ENCODE measurements at places on chromosomes 4 and X. TPM values are rescaled to one million over a fixed set of nuclear protein-coding genes. Genes with fewer than 3 reads are reported as not detected.

DNA sequence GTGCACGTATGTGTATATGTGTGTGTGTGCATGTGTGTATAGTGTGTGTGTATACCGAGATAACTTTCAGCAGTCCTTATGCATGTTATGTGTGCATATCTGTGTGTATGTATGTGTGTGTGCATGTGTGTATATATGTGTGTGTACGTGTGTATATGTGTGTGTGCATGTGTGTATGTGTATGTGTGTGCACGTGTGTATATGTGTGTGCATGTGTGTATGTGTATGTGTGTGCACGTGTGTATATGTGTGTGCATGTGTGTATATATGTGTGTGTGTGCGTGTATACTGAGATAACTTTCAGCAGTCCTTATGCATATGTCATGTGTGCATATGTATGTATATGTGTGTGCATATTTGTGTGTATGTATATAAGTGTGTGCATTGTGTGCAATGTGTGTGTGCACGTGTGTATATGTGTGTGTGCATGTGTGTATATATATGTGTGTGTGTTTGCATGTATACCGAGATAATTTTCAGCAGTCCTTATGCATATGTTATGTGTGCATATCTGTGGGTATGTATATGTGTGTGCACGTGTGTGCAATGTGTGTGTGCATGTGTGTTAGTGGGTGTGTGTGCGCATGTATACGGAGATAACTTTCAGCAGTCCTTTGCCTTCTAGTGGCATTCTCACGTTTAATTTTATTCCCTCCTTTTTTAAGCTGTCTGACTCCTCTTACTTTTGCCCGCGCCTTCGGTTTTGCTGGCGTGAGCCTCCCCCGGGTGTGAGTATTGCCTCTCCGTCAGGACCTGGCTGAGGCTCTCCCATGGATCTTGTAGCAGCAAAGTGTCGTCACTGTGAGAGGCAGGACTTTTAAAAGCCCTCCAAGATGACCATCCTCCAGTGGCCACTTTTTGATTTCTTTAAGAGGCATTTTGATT is 99.6 kb upstream of the SHOX start:
- H3K4me1 ChIP-seq = no peaks in the 10 kb centered on the region
- H3K36me3 ChIP-seq = no peaks in the 10 kb centered on the region
- no peak overlapping the region for H3K27ac ChIP-seq
- no peak overlapping the region for H3K4me3 ChIP-seq

- no peak overlapping the region for H3K4me3 ChIP-seq
- no peak overlapping the region for H3K27ac ChIP-seq
- DNase-seq = no peak
- H3K27me3 ChIP-seq = no peaks in the 10 kb centered on the region
Observed at GRCh38 chr4:110798687-110799086, 175.8 kb upstream of the PITX2 start.

- DNase-seq = no peak
- no peaks in the 10 kb centered on the region for H3K27me3 ChIP-seq
- no peaks in the 10 kb centered on the region for H3K36me3 ChIP-seq
- no peaks in the 10 kb centered on the region for H3K4me1 ChIP-seq
- H3K4me3 ChIP-seq = no peak overlapping the region
- H3K27ac ChIP-seq = no peak overlapping the region
Observed at GRCh38 chrX:39769748-39770147, 328.0 kb downstream of the BCOR start.

DNA sequence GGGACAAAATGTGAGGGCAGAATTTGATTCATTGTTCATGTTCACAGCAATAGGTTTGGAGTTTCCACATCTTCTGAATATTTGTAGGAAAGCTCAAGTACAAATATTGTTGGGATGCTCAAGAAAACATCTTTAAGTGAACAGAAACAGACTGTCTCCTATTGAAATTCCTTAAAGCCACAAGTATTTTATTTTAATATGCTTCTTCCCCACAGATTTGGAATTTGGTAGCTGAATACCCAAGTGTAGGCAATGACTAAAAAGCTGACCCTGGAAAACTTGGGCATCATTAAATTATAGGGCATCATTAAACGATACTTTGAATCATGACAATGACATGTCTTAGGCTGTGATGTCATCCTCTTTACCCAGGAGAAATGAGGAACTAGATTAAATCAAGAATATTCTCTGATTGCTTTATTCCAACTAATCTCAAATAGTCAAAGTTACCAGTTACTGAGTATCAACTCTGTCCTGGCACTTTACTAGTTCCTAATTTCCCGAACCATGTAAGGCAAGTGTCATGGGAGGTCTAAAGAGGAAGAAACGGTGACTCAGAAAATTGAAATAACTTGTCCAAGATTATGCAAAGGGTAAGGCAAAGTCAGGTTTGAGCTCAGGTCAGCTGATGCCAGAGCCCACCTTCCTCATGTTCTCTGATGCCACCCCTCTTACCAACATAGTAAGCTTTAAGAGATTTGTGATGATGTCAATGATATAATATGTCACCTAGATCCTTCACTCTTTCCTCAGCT is 223.1 kb upstream of the LEF1 start:
- H3K4me3 ChIP-seq = no peak overlapping the region
- H3K36me3 ChIP-seq = no peaks in the 10 kb centered on the region
- no peaks in the 10 kb centered on the region for H3K4me1 ChIP-seq
- H3K27ac ChIP-seq = no peak overlapping the region

DNA sequence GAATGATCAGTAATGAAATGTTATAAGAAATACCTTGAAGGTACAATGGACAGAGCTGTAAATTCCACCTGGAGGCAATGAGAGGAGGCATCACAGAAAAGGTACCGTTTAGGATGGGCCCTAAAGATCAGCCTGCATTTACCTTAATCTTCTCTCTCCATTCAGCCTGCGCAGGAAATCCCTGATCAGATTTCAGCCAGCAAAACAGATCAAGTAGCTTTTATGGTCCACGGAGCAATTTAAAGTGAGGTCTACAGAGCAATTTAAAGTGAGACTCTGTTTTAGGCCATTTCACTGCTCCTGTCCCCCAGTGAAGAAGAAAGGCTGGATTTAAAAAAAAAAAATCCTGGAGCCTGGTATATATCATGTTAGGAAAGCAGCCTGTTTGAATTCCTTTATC is 195.1 kb upstream of the VCX start:
- no peaks in the 10 kb centered on the region for H3K36me3 ChIP-seq
- no peak overlapping the region for H3K27ac ChIP-seq
- no peaks in the 10 kb centered on the region for H3K27me3 ChIP-seq
- H3K4me3 ChIP-seq = no peak overlapping the region
- H3K4me1 ChIP-seq = no peaks in the 10 kb centered on the region

DNA sequence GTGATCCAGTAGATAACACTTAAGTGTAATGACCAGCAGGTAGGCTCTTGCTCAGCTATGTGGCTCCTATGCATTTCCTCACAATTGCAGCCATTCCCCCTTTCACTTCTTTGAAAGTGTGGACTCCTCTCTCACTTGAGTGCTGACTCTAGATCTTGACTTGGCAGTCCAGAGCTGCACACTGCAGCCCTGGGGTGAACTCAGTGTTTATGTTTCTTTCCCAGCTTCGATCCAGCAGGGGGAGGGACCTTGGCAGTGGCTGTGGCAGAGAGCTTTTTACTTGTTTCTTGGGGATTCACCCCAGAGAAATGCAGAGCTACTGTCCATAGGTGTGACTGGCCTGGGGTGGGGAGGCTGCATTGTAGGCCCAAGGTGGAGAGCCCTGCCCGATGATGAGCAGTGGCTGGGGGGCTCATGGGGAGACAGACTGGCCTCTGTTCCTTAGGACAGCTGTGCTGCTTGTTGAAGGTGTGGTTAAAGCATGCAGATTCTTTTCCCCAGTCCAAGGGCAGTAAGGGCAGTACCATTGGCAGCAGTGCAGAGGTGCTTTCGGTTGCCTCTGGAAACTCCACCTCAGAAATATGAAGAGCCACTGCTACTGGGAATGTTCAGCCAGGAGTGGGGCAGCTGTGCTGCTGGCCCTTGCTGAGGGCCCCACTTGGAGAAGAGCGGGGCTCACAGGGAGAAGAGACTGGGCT is 134.7 kb downstream of the SH3BGRL start:
- H3K4me1 ChIP-seq = no peaks in the 10 kb centered on the region
- H3K27me3 ChIP-seq = no peaks in the 10 kb centered on the region
- H3K27ac ChIP-seq = no peak overlapping the region
- no peak for DNase-seq

DNA sequence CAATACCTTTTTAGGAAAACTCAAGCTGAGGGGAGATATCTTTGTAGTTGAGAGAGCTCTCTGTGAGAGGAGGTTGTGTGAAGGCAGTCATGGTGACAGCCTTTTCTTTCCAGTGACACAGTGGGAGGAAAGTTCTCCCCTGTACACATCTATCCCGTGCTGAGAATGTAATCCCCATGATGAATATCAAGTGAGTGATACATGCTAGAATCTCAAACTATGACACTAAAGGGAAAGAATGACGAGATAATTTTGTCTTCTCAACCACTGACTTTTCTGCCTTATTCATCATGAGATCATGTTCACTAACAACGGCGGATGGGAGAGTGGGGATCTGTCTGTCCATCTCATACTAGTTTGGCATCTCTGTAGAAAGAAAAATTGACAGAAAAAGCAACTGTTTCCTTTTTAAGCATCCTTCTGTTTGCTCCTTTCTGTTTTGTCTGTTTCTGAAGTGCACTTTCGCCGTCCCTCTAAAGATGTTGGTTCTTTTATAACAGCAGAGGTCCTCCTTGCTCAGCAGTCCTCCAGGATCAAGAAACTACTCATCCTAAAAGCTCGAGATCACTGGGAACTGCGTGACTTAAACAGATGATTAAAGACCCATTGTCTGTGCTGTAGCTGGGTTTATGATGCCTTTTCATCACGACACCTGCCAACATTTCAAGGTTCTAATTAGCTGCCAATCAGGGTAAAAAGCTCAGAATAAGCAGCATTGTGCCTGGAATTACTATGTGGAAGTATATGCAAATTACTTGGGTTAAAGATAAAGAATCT is 137.6 kb downstream of the DCK start:
- DNase-seq = no peak
- no peaks in the 10 kb centered on the region for H3K27me3 ChIP-seq

DNA sequence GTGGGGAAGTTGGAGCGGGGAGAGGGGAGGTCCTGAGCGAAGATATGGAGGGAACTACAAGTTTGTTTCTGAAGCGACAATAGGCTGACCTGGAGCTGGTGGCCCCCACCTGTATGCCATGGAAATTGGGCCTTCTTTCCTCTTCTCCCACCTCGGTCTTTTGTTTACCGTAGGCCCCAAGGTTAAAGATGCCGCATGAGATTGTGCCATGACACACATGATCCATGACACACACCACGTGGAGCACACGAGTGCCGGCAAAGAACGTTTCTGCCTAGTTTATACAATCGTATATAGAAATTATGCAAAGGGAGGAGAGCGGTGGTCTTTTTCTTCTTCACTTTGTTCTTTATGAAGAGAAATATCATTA is 408 bp downstream of the TMEM33 start:
- no peaks in the 10 kb centered on the region for H3K27me3 ChIP-seq
- peak overlapping the region; percentile 66 for H3K4me3 ChIP-seq
- no peaks in the 10 kb centered on the region for H3K4me1 ChIP-seq
- peak overlapping the region; percentile 24 for H3K27ac ChIP-seq
- H3K36me3 ChIP-seq = no peaks in the 10 kb centered on the region

GRCh38 chrX:95058815-95059214 is 1384.8 kb downstream of the FAM133A start:
- no peak overlapping the region for H3K27ac ChIP-seq
- no peak overlapping the region for H3K4me3 ChIP-seq
- no peaks in the 10 kb centered on the region for H3K27me3 ChIP-seq
- no peaks in the 10 kb centered on the region for H3K36me3 ChIP-seq

- no peak overlapping the region for H3K27ac ChIP-seq
- no peak overlapping the region for H3K4me3 ChIP-seq
- H3K36me3 ChIP-seq = no peaks in the 10 kb centered on the region
- H3K4me1 ChIP-seq = no peaks in the 10 kb centered on the region
Observed at GRCh38 chr4:9800848-9801247, 19.4 kb downstream of the DRD5 start.

GRCh38 chrX:119272882-119273419 is 36.9 kb downstream of the PGRMC1 start:
- no peak for DNase-seq
- H3K4me1 ChIP-seq = no peaks in the 10 kb centered on the region
- no peaks in the 10 kb centered on the region for H3K27me3 ChIP-seq
- H3K27ac ChIP-seq = no peak overlapping the region
- no peak overlapping the region for H3K4me3 ChIP-seq

DNA sequence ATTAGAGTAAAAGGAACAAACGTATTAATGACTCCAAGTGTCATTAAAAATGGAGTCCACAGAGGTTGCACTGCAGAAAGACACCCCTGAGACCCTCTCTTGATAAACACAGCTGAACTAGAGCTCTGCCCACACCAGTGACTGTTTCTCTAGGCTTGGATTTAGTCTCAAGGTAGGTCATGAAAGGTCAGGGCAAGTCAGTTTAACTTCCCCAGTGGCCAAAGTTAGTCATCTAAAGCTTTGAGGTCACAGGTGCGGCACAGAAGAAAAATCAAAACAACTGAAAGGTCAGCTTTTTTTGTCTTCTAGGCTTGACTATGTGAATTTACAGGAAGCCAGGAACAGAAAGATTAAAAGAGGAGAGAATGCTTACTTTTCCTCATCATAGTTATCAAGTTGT is 749.6 kb downstream of the RAB28 start:
- no peak overlapping the region for H3K27ac ChIP-seq
- H3K4me1 ChIP-seq = no peaks in the 10 kb centered on the region
- no peak overlapping the region for H3K4me3 ChIP-seq
- no peak for DNase-seq
- no peaks in the 10 kb centered on the region for H3K27me3 ChIP-seq
- no peaks in the 10 kb centered on the region for H3K36me3 ChIP-seq

- no peaks in the 10 kb centered on the region for H3K27me3 ChIP-seq
- no peaks in the 10 kb centered on the region for H3K4me1 ChIP-seq
- no peaks in the 10 kb centered on the region for H3K36me3 ChIP-seq
Observed at GRCh38 chr4:152825336-152825735, 45.6 kb downstream of the ARFIP1 start.

DNA sequence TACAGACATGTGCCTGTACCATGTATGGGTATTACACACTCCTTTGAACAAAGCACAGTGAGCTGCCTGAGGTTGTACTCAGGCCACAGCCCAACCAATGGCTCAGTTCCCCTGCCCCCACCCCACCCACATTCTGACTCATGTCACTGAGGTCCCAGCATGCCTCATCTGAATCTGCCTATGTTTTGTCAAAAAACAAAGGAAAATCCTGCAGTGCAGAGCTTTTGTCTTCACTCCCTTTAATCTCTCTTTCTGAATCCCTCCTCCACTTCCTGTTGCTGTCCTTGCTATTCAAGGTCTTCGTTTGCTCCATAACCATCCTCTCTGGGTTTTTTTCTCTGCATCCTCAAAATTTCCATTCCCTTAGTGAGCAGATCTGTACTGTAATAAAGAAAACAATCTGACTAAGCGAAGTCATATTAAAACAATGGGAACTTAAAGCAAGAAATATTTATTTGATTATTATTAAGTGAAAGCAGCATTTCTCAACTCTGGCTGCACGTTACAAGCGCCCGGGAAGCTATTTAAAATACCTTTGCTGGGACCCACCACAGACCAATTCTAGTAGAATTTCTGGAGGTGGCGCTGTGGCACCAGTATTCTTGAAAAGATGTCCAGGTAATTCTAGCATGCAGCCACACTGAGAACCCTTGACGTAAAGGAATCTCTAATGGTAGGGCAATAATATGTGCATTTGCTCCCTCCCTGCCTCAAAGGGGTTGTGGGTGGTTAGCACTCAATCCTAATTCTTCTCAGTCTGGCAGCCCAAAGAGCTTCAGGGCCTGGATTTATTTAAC is 8.7 kb downstream of the GUCY2F start:
- no peak for DNase-seq
- no peaks in the 10 kb centered on the region for H3K36me3 ChIP-seq
- peaks cover 13% of the 10 kb centered on the region for H3K27me3 ChIP-seq
- no peak overlapping the region for H3K27ac ChIP-seq
- H3K4me1 ChIP-seq = no peaks in the 10 kb centered on the region
- no peak overlapping the region for H3K4me3 ChIP-seq

The NAP1L3 gene
- 10.1 TPM for total RNA-seq

The TRIM60 gene
- not detected for total RNA-seq

The ARX gene
- total RNA-seq = not detected

The MAGEA11 gene
- total RNA-seq = not detected

The HS6ST2 gene
- total RNA-seq = 1.8 TPM

The GIMD1 gene
- total RNA-seq = not detected

The AMBN gene
- not detected for total RNA-seq

The GAGE13 gene
- total RNA-seq = not detected

Measured in uterus (tissue), 4 donors.